Nucleus accumbens (tissue), 56 donors: ENCODE measurements at places on chromosomes 2 and 18.

GRCh38 chr2:236988690-236989624 lies 96.7 kb upstream of the COPS8 start:
- no peak for DNase-seq

DNA sequence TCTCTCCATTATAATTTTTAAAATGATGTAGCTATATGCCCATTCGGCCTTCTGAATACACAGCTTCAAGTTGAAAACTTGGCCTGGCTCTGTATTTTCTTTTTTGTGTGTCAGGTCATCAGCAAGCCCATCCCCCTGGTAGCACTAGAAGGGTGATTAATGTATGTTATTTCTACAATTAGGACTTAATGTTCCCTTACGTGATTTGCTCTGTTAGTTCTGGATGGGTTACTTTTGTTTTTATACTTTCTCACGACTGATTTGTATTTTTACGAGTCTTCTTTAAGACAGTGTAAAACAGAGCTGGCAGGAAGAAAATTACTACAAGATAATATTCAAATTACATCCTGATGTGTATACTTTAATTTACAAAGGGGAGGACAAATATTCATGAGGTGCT lies 88.4 kb upstream of the RGPD4 start:
- no peak for DNase-seq

DNA sequence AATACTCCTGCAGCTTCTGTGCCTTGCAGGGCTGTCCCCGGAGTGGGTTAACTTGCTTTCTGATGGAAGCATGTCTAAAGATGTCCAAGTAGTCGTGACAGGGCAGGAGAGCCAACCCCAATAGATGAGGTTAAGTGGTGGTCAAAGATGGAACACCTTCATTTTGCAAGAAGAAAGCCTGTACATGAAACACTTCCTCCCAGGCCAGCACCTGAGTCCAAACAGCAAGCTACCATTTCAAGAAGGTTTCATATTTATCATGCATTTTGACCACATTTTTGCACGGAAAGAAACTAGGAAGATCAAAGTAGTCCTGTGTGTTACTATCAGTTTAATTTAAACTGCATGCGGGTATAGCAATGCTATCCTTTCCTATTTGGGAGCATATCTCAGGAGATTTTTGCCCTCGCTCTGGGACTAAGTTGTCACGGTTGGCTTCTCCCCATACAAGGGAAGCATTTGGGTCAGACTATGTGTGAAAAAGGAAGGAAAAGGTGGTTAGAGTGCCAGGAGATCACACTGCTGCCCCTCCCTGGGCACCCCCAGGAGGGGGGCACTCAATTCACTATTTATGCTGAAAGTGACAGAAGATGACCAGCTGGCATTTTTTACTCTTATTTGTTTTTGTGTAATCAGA lies 187.6 kb downstream of the ZNF521 start:
- DNase-seq: no peak

DNA sequence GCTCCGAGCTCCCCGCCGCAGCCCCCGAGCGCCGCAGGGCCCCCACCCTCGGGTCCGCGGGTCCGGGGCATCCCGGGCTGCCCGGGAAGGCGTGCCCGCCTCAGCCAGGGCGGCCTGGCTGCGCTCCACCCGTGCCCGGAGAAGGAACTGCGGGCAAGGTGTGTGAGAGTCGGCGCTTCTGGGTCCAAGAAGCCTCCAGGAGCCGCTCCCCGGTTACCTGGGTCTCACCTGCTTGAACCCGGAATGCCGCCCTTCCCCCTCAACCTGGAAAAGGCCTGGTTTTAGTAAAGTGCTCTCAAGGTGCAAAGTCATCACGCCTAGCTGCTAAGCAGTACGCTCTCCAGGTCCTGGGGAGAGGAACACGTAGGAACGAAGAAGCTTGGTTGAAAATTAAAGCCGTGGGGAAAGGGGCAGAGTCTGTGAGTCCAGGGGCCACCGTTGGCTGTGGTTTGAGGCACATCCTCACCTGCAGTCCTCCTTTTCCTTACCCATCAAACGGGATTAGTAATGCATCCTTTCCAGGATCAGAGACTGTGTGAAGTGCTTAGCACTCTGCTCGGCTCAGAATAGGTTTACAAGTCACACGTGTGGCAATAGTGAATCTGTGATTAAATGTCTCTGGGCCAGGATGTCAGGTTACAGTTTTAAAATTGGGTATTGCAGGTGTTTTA lies 1.2 kb downstream of the ASAP2 start:
- no peak for DNase-seq

DNA sequence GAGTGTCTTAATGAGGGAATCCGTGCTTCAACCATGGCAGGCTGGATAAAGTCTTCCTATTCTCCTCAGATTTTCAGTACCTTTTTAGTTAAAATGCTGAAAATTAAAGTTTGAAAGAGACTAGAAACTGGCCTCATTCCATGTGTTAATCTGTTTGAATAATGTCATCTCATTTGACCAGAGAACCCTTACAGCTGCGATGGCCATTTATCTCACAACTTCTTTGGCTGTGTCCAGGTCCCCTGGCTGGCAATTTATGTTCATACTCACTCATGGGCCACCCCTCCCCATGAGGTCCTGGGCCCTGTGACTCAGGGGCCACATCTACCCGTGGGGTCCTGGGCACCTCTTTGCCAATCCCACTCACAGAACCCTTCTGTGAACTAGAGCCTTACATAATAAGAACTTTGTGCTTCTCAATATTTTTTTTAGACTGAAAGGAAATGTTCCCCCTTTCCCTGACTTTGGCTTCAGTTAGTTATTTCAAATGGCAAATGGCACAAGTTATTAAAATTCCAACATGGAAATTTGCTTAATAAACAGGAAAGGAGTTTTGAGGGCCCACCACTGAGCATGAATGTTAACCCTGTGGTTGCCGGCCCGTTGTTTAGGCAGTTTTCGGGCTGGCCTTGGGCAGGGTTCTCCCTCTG lies 134.6 kb downstream of the UXS1 start:
- no peak for DNase-seq

DNA sequence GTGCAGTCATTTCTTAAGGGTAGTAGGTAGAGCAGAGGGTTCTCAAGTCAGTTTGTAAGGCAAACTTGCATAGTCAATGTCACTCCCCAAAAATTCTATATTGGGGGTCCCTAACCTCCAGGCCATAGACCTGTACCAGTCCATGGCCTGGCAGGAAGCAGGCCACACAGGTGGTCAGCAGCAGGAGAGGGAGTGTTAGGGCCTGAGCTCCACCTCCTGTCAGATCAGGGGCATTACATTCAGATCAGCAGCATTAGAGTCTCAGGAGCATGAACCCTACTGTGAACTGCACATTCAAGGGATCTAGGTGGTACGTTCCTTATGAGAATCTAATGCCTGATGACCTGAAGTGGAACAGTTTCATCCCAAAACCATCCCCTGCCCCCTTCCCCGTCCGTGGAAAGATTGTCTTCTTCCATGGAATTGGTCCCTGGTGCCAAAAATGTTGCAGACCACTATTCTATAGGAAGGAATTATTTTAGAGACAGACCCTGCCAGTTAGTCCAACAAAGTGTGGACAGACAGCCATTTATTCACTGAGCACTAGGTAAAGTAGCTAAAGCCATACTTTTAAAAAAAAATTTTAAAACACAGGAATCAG lies 6.7 kb downstream of the COA5 start:
- DNase-seq: no peak

DNA sequence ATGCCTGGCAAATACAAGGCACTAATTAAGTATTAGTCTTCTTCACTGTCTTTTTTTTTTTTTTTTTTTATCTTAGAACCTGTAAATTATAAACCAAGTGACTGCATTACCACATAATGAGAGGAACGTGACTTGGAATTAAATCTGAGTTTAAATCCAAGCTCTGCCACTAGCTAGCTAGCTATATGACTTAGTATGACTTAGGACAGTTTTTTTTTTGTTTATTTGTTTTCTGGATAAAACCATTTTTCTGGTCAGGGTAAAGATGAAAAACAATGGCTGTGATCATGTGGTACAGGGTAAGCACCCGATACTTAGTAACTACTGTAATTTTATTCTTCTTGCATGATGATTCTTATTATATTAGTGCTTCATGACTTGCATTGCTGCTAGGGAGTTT lies 191.8 kb upstream of the LRRTM1 start:
- DNase-seq: no peak

DNA sequence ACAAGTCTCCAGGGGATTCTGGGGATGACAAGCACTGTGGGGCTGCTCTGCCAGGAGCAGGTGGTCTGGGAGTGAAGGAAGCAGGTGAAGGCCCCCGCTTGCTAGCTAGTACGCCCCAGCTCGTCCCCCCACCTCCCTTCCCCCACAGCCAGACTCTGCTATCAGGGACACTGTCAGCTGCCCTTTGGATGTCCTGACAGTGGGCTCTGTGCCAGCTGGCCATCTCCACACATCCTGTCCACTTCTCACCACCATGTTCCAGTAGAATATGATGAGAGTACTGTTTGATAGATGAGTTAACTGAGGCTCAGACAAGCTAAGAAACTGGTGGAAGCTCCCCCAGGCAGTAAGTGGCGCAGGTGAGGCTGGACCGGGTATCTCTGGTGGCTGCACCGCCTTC lies 276.2 kb downstream of the CELF4 start:
- no peak for DNase-seq

DNA sequence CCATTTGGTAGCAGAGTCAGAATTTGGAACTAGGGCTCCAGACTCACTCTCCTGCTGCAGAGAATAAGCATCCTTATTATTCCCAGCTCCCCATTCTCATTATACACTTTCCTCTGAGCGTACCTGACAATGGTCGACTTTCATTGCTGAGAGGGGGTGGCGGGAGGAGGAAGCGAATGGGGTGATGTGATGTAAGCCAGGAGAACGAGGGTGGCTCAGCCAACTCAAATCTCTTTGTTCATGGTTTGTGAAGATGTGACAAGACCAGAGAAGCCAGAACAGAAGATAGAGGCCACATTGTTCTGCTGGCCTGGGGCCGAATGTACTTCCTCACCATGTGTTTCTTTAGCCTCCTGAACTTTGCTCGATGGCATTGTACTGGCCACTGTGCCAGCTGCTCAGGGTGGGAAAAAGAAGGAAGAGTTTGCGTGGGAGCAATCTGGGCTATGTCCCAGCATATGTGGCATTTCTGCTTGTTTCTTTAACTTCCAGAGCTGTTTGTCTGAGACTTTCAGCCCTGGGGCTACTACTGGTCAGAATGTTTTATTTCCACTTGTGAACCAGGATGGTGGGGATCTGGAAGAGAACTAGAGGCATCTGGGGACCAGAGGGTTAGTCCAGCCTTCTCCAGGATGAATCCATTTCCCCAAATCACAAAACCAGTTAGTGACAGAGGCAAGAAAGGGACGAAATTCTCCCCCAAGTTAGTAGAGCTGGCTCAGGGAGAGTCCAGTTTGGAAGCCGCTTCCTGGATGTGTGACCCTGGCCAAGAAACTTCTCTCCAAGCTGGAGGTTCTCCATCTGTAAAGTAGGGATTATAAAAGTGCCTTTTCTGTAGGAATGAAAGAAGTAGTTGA lies 62.6 kb downstream of the MOGAT1 start:
- DNase-seq: no peak

GRCh38 chr2:70030724-70031420 lies 56.4 kb upstream of the PCBP1 start:
- no peak for DNase-seq

DNA sequence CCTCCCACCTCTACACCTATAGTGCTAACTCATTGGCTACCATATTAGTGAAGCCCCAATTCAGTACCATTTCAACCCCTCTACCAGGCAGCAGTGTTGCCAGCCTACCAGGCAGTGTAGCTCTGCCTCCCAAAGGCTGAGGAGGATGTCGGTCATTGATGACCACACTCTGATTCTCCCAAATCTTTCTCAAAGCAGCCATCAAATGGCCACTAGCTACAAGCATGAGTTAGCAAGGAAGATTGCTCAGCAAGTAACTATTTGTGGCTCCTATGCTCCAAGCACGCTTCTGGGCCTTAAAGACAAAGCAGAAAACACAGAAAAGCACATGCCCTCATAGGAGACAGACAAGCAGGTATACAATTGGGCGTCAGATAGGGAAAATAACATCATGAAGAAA lies 42.7 kb upstream of the AFF3 start:
- no peak for DNase-seq

GRCh38 chr2:225668606-225669266 lies 269.2 kb downstream of the NYAP2 start:
- DNase-seq: no peak

DNA sequence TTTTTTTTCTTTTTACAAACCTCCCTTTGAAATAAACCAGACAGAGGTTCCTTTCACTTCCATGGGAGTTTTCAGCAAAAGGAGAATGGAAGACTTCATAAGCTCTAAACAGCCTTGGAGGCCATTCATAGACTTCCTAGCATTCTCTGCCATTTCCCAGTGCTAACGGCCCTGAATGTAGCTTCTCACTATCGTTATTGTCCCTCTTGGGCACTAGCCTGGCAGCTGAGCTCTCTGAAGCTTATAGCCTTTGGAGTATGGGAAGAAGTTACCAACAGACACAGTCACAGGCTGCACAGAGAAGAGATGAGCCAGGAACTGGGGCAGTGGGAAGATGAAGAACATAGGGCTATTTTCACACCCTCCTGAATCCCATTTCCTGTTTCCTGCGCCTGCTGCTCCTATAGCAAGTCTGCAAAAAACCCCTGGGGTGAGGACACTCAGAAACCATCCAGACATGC lies 29.1 kb upstream of the EPC2 start:
- peak; percentile 4 for DNase-seq

DNA sequence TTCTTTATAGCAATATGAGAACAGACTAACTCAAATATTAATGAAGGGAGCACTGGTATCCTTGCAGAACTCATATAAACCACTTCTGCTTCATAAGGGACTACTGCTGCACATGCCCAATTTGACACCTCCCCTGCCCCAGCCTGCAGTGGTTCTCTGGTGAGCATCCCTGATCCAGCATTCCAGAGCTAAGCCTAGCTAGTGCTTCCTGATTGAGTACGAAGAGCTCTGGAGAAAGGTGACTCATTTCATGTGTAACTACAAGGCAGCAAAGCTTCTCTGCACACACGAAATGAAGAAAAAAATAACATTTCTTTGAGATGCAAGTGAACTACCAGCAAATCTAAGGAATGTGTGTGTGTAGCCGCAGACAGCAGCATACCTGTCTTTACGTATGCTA lies 22.8 kb upstream of the ADNP2 start:
- DNase-seq: no peak

DNA sequence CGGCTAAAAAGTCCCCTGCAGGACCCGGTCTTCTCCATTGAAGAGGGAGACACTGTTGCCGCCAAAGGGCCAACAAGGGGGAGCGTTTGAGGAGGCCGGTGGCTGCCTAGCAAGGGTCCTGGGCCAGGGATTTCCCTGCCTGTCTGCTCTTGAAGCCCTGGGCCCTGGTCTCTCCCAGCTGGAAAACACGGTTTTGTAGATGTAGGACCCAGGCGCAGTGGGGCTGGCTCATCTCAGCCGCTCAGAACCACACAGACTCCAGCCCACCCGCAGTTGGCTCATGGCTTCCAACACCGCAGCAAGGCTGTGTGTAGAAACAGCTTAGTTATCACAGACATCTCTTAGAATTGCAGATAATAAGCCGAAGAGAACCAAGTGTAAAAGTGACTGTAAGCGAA lies 57.1 kb upstream of the TWIST2 start:
- DNase-seq: no peak

GRCh38 chr2:205911306-205911705 lies 174.7 kb downstream of the INO80D start:
- DNase-seq: no peak

GRCh38 chr2:71130905-71131244 lies 441 bp downstream of the MPHOSPH10 start:
- DNase-seq: no peak
